ENCODE measurements at places on chromosomes 12 and 14.

DNA sequence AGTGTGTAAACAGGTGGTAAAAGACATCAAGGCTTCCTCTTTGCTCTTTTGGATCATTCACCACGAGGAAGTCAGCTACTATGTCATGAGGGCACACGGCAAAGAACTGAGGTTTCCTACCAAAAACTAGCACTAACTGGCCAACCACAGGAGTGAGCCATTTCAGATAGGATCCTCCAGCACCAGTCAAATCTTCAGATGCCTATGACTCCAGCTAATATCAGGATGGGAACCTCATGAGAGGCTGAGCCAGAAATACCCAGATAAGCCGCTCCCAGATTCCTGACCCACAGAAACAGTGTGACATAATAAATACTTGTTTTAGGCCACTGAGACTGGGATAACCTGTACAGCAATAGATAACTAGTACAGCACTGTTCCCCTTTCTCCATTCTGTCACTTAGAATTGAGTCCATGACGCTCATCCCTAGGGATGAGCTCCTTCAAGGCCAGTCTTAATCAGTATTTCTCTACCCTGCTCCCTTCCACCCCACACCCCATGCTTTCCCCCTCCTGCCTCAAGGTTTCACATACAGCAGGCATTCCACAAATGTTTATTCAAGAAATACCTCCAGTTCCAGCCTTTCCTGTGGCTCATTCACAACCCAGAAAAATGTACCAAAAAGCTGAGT lies 68.4 kb downstream of the PPM1H start:
- DNase-seq, result peak; percentile 79

DNA sequence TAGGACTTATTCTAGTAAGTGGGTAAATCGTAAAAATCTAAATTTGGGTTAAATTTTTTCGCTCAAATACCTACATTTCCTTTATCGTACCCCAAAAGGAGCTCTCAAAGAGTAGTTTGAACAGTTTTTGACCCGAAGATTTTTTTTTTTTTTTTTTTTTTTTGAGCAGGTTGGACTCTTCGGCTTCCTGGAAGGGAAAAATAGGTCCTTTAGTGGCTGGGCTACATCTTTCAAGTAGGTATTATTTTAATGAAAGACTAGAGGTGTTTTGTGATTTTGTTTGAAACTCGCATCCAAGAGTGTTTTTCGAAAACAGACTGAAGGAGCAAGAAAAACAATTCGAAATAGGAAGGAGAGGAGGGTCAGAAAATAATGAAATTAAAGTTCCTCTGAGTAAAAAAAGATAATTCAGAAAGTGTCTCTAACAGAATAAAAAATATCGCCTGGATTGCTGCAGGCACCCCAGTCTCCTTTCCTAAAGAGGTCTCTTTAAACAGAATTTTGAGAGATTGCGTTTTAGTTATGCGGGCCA lies 6.0 kb downstream of the CDKN1B start:
- DNase-seq, result peak; percentile 44

GRCh38 chr14:29925101-29925722 lies 2.4 kb downstream of the PRKD1 start:
- DNase-seq, result peak; percentile 61

DNA sequence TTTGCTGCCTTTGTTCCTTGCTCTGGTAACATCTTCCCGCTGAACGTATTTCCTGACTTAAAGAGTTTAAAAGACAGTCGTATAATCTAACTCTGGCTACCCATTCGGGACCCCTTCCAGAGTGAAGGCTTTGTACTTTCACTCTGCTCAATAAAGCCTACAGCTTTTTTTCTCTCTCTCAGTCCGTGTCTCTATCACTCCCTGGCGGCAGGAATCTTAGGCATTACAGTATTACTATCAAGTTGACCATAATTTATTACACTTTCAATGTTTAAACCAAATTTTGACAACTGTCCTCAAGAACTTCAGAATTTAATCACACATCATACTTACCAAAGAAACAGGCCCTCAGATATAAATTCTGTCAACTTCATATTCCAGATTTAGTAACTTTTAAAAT lies 967.9 kb downstream of the FSCB start:
- peak; percentile 2 for DNase-seq

- no peak for DNase-seq
These were observed 111.1 kb upstream of the KRR1 start for GRCh38 chr12:75622492-75622891.

GRCh38 chr14:76926521-76927251 lies 100.5 kb downstream of the LRRC74A start:
- peak; percentile 84 for DNase-seq

DNA sequence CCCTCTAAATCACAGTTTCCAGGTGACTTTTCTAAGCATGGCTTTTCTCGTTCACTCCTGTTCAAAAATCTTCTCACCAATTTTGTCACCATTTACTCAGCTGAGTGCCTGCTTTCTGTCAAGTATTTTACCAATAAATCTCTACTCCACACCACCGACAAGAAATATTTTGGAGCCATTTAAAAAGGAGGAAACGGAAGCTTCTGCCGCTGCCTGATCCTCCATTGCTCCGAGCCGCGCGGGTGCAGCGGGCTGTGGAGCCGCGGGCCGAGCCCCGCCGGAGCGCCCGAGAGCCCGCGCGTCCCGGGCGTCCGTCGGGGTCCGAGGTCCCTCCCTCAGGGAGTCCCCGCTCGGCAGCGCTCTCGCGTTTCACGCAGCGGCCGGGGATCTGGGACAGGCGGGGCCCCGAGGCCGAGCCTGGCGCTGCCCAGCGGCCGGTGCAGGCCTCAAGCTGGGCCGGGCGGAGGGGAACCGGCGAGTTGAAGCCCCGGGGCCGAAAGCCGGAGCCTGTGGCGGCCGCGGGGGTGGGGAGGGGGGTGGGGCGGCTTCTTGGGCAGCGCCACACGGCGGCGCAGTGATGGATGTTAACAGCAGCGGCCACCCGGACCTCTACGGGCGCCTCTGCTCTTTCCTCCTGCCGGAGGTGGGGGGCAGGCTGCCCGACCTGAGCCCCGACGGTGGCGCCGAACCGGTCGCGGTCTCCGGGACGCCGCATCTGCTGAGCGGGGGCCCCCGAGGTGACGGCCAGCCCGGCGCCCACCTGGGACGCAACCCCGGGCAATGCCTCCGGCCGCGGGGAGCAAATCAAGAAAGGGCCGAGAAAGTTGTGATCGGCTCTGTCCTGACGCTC lies 1.1 kb upstream of the HEBP1 start:
- DNase-seq, result peak; percentile 44

DNA sequence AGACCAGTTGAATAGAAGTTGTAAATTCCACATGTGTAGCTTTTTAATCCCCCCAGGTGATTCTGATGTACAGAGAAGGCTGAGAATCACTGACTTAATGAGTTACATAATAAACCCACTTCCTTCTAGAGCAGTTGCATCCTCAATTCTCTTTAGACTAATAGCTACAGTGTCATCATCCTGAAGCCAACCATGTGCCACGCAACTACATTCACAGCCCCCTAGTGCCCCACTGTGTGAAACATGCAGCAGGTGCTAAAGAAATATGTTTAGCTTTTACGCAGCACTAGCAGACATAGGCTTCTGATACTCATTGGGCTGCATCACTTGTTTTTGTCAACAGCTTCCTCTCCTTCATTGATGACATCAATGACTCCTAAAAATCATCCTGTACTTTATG lies 1168.3 kb downstream of the BCL11B start:
- DNase-seq, result no peak

GRCh38 chr12:29152981-29153630 lies 4.0 kb downstream of the FAR2 start:
- no peak for DNase-seq

DNA sequence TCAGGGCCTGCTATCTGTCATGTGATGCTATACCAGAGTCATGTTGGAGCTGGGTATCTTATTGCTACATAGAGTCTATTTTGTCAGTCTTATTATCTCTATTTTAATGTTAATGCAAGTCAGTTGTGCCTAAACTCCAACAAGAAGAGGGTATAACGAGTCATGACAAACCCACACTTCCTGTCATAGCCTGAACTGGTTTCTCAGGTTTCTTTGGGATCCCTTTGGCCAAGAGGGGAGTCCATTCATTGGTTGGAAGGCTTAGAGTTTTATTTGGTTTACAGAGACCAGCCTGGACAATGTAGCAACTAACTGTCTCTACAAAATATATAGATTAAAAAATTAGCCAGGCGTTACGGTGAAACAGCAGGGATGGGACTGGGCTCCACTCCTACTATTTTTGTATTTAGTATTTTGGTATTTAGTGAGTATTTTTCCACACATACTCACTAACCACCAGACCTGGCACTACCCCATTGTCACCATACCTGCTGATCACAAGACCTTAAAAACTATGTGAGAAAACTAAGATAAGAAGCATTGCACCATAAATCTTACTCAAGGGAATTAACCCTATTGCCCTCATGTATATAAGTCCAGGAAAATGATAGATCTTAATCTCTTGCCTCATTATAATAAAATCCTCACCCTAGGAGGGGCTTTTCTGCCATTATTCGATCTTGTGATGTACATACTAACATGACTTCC lies 387.5 kb downstream of the IPO8 start:
- no peak for DNase-seq

GRCh38 chr14:70962935-70963334 lies 55.7 kb downstream of the PCNX1 start:
- DNase-seq, result no peak

DNA sequence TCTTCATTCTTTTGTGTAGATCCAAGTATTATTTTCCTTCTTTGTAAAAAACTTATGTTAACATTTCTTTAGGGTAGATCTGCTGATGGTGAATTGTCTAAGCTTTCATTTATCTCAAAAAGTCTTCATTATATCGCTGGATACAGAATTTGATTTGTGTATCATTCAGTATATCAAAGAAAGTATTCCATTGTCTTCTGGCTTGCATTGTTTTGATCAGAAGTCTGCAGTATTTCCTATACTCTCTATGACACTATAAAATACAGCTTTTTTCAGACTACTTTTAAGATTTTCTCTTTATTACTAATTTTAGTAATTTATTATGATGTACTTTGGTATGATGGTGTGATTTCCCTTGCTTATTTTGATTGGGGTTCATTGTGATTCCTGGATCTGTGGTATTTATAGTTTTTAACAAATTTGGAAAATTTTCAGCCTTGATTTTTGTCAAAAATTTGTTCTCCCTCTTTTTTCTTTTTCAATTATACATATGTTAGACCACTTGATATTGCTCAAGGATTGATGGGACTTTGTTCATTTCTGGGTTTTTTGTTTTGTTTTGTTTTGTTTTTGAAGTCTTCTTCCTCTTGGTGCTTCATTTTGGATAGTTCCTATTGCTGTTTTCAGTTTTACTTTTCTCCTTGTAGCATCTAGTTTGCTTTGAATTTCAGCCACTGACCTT lies 176.5 kb downstream of the ZFP36L1 start:
- DNase-seq, result peak; percentile 50

- peak; percentile 36 for DNase-seq
These were observed 49.4 kb downstream of the MAGOHB start for GRCh38 chr12:10563966-10564365.

DNA sequence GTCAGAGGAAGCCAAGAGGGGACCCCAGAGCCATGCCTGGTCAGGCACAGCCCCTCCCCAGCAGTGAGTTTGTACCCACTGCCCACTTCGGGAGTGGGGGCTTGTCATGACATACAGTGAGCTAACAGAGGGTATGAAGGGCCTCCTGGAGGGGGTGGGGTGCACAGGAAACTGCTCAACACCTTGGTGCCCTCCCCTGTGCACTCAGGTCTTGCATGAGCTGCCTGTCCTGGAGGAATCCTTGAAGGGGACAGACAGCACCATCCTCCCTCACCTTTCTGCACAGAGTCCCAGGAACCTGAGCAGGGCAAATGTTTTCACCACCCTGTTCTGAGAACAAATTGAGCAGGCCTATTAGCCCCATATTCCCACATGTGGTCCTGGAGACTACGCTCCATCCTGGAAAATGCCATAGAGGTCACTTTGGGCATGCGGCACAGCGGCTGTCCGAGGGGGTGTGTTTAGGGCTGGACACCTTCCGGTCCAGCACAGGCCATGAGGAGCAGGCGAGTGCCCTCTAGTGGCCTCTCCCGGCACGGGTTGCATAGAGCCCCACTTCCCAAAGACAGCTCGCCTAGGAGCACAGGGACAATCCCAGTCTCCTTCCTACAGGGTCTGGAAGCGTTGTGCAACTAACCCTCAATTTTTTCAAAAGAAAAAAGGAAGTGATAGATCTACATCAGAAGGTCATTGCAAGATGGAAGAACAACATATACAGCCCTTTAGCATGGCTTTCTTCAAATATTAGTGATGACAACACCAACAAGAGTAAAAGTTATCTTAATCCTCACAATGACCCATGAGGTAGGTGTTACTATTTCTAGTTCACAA lies 31.9 kb upstream of the ZFP36L1 start:
- DNase-seq, result peak; percentile 75

DNA sequence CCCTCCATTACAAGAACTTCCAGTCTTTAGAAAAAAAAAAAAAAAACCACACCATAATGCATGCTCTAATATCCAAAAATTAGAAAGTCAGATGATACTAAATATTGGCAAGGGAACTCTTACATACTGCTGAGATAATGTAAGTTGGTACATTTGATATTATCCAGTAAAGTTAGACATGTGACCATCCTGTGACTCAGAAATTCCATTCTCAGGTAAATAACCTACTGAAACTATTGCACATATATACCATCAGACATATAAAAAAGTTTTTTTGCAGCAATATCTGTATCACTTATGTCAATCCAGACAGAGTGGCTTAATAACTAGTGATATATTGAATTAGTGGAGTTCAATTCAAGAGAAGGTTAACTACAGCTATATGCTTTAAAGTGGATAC lies 63.5 kb downstream of the KITLG start:
- no peak for DNase-seq

GRCh38 chr14:73459959-73460358 lies 1.6 kb upstream of the NUMB start:
- no peak for DNase-seq

- no peak for DNase-seq
These were observed 89.4 kb downstream of the KIF26A start for GRCh38 chr14:104227806-104228205.

- no peak for DNase-seq
These were observed 4.6 kb downstream of the SIX1 start for GRCh38 chr14:60644666-60645065.

DNA sequence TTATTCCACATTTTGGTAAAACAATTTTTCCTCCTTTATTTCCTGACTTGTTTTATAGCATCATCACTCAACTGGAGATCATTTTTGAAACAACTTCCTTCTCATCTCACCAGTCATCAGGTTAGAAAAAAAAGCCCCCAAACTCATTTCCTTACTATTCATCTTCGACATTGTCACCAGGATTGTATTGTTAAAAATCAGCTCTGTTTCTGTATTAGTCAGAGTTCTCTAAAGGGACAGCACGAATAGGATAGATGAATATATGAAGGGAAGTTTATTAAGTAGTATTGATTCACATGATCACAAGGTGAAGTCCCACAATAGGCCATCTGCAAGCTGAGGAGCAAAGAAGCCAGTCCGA lies 392.6 kb downstream of the FUT8 start:
- no peak for DNase-seq

DNA sequence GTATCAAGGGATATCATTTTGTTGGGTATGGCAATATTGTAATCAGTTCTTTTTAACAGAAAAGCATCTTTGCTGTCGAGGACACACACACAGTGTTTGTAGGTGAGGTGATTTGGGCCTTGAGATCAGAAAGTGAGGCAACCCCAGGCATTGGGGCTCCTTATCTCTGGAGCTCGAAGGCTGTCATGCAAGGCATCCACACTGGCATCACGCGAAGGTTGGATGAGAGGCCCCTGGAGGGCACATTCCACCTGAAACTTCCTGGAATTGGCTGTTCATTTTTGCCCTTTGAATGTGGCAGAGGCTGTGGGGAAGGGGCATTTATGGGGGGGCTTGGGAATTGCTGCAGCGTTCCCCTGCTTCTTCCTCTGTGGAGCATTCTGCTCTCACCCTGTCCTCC lies 45.5 kb downstream of the IL31 start:
- DNase-seq, result no peak

- DNase-seq, result peak; percentile 36
These were observed 237.4 kb upstream of the PWP1 start for GRCh38 chr12:107448198-107448597.

GRCh38 chr12:69949311-69950002 lies 124.4 kb downstream of the MYRFL start:
- no peak for DNase-seq
